ENCODE measurements at places on chromosomes 3 and 15.

- no peak for DNase-seq
These were observed 149.0 kb downstream of the APBA2 start for GRCh38 chr15:29034593-29035335.

DNA sequence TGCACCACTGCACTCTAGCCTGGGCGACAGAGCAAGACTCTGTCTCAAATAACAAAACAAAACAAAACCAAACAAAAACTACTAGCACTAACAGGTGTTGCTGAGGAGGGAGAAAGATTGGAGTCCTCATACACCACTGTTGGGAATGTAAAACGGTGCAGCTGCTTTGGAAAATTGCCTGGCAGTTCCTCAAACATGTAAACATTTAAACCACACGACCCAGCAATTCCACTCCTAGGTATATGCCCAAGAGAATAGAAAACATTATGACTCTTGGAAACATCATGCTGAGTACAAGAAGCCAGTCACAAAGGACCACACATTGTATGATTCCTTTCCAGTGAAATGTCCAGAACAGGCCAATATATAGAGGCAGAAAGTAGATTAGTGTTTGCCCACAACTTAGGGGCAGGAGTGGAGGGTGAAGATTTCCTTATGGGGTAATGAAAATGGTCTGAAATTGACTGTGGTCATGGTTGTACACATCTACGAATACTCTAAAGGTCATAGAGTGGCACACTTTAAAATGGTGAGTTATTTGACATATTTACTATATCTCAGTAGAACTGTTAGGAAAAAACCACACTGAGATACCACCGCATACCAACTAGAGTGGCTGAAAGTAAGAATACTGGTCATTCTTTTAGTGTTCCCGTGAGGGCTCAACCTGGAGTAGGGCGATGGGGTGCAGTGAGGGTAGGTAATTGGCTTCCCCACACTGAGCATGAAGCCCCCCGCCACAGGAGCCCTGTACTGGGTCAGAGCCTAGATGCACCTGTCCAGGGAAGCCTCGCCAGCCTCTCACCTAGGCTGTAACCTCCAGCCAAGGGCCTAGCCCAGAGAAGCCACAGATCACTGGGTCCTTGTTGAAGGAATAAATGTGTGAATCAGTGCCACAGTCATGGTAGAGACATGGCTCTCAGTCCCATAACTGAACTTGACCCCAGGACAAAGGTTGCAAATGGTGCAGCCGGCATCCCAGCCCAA, 131.1 kb downstream of the NUP210 start:
- no peak for DNase-seq

DNA sequence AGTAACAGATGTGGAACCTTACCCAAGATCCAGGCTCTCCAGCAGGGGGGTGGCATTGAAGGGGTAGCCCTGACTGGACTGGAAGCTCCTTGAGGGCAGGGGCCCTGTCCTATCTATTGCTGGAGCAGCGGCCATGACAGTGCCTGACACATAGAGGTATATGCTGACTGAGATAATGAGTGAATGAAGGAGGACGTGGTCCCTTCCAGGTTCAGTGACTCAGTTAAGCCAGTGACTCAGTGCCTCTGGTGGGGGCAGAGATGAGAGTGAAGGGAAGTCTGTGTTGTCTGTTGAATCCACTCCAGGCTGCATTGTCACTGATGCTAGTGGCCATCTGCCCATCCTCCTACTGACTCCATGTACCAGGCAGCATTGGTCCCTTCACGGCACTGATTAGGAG, 13.0 kb upstream of the CTXND1 start:
- no peak for DNase-seq

DNA sequence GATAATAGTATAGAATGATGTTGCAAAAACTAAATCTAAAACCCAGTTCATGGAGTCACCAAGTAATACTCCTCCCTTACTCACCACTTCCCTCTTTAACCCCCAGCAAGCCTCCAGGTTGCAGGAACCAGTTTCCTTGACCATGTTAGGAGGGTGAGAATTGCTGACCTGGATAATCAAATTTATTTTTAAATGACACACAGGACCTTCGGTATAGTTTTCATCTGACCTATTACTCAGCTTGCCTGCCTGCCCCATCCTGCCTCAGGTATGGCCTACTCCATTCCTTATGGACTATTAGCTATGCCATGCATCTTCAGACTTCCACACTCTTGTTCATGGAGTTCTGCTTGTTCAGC, 883 bp downstream of the RTP4 start:
- DNase-seq = no peak

- no peak for DNase-seq
These were observed 47.6 kb downstream of the MBNL1 start for GRCh38 chr3:152316318-152316717.

- DNase-seq = no peak
These were observed 88.5 kb upstream of the NANOGP8 start for GRCh38 chr15:35173444-35174118.

- no peak for DNase-seq
These were observed 18.1 kb downstream of the CRABP1 start for GRCh38 chr15:78358102-78358870.

DNA sequence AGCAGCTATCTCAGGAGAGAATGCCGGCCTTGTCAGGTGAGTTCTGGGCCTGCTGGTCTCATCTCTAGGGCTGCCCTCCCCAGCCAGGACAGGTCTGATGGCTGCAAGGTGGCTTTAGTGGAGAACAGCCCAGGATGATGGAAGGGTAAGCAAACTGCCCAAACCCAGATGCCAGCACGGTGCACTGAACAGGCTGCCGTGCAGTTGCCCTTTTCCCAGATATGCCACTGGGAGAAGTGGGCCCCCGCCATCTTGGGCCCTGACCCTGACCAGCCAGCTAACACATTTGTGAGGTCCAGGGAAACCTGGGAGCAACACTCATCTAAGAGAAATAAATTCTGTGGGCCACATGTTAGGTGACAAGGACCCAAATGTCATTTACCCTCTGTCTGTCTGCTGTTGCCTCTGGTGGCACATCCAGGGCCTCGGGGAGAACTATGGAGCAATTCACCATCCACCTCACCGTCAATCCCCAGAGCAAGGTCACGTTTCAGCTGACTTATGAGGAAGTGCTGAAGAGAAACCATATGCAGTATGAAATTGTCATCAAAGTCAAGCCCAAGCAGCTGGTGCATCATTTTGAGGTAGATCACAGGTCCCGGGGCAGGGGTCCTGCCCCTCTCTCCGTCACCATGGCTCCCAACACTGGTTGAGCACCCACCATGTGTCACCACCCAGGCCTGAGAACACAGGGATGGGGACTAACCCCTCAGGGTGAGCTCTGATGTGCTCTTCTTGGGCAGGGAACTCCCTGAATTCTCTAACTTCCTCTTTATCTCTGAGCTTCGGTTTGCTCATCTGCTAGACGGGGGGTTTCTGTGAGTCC, 1.8 kb downstream of the ITIH1 start:
- no peak for DNase-seq

- DNase-seq = peak; percentile 74
These were observed at the start of gene WDR82 for GRCh38 chr3:52278510-52279069. TSS of gene WDR82 (minus strand) at chr3:52278649. CDS start at chr3:52278361, 288 bp downstream.

- DNase-seq = no peak
These were observed 30.6 kb downstream of the FLNB start for GRCh38 chr3:58038675-58039292.

GRCh38 chr3:159964166-159964973, 24.3 kb upstream of the IL12A start:
- DNase-seq = peak; percentile 49

GRCh38 chr3:183212565-183212964, 40.5 kb upstream of the B3GNT5 start:
- no peak for DNase-seq

DNA sequence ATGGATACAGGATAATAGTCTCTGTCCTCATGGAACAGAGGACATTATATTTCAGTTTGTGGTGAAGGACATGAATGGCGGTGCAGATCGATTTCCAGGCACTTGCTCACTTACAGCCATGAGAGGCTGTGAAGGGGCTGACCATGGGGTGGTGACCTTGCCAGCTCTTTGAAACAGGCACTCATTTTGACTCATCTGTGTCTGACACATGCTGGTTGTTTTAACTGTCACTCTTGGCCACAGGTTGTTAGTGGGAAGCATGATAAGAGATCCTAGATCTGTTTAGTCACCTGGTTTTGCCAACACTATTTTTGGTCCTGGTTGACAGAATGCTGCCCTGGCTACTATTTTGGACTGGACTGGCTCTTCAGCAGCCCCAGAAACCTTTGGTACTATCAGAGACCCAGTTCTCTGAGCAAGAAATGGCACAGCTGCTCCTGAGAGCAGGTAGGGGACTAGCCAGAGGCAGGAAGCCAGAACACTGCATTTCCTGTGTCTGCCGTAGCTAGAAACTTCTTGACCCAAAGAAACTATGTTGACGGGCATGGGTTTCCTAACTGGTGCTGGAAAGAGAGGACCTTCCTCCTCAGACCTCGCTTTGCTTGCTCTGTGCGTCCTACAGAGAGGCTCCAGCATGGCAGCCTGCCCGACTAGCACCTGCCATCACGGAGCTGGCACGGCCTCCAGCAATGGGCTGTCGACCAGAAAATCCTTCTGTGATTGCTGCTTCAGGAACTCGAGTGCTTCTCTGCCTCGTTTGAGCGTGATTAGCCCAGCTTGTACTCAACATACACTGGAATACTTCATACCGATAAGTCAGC, 6.3 kb downstream of the PXYLP1 start:
- no peak for DNase-seq

- DNase-seq = no peak
These were observed 74.5 kb upstream of the TSPAN3 start for GRCh38 chr15:77145370-77145769.

GRCh38 chr15:33113666-33114373, 80.7 kb downstream of the FMN1 start:
- no peak for DNase-seq

DNA sequence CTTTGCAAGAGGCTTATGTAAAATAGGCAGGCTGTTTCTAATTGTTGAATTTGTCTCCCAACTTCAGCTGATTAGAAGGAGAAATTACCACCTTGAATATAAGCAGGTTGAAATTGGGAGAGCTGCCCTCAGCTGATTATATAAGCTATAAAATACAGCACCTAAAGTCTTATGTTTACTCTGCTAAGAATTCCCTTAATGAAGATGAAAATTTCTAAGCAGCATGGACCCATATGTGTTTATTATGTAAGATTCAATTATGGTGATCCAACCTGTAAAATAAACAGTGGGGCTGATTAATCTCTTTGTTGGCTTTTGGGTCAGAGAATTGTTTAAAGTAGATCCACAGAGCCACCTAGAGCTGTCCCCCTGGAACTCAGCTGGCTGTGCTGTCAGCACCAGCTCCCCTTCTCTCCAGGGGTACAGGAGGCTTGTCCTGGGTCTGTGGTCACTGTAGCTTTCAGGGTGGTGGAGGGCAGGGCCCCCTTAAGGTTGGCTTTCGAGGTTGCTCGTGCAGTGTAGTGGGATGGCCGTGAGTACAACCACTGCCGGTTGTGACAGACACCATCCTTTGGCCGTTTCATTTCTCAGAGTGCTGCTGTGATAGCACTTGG, 9.5 kb downstream of the SLCO3A1 start:
- no peak for DNase-seq

DNA sequence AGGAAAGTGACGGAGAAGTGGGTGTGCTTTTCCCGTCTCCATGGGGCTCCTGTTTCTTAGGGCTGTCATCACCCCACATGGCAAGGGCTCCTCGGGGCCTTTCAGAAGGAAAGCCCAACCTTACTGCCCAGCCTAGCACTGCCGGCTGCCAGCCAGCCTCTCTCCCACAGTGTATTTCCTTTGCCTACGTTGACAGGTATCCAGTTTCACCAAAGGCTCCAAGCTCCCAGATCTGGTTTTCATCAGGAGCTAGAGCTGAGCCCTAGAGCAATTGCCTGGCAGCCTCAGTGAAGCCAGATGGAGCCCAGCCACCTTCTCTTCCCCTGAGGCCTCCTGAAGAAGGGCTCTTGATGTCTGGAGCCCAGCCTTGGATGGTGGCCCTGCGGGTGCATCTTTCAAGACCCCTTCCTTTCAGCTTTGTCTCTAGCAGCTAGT, 20.2 kb downstream of the CRABP1 start:
- no peak for DNase-seq

DNA sequence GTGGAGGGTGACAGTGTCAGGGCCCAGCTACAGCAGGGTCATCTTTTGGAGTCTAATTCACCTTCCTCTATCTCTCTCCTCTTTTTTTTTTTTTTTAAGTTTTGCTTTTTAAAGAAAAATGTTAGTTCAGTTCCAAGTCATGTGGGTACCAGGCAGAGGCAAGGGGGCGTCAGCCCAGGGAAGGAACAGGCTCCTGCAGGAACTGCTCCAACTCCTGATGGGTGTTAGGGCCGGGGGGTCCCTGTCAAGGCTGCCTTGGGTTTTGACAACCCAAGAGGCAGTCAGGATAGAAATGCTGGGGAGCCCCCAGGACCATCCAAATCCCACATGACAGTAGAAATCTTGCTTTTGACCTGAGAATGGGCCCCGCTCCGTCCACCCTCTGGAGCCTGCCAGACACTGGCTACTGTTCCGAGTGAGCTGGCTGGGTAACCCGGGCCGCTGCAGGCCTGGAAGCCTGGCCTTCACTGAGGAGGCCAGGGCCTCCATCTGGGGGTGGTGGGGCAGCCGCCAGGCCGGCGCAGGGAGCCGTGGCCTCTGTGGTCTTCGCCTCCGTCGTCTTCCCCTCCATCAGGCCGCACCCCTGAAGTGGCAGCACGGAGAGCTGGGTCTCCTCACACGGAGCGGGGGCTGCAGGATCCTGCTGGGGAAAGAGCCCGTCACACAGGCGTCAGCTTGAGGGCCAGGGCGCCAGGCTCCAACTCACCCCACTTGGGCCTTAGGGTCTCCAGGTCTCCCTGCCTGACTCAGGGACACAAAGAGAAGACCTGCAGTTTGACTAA, 24.2 kb downstream of the RNU5B-1 start:
- DNase-seq = no peak

- DNase-seq = no peak
These were observed 51.7 kb upstream of the ACP3 start for GRCh38 chr3:132265488-132265887.

- DNase-seq = peak; percentile 77
These were observed 167.7 kb downstream of the GHSR start for GRCh38 chr3:172280406-172281051.

DNA sequence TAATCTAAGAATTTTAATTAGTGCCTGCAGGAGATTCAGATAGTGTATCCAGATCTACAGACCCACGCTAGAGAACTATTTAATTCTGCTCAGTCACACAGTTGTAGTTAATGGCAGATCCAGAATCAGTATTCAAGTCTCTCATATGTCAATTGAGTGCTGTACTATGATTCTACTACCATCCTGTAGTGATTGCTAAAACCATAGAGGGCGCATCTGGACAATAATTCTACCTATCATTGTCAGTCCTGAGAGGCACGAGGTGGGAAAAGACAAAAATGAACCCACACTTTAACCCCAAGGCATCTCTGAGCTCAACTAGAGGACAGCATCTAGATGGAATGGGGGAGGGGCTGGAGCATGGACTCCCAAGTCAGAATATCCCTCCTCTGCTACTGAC, 22.7 kb downstream of the DHX36 start:
- no peak for DNase-seq

GRCh38 chr3:154421083-154421482, 8.9 kb downstream of the GPR149 start:
- no peak for DNase-seq

GRCh38 chr15:45168751-45169551, 18.8 kb downstream of the SHF start:
- DNase-seq = no peak

- DNase-seq = no peak
These were observed 525.1 kb downstream of the PDCD6IP start for GRCh38 chr3:34323517-34323916.
